ENCODE measurements at places on chromosomes 2 and 18.

GRCh38 chr2:38866773-38867443, 8.8 kb downstream of the DHX57 start:
- DNase-seq: no peak

DNA sequence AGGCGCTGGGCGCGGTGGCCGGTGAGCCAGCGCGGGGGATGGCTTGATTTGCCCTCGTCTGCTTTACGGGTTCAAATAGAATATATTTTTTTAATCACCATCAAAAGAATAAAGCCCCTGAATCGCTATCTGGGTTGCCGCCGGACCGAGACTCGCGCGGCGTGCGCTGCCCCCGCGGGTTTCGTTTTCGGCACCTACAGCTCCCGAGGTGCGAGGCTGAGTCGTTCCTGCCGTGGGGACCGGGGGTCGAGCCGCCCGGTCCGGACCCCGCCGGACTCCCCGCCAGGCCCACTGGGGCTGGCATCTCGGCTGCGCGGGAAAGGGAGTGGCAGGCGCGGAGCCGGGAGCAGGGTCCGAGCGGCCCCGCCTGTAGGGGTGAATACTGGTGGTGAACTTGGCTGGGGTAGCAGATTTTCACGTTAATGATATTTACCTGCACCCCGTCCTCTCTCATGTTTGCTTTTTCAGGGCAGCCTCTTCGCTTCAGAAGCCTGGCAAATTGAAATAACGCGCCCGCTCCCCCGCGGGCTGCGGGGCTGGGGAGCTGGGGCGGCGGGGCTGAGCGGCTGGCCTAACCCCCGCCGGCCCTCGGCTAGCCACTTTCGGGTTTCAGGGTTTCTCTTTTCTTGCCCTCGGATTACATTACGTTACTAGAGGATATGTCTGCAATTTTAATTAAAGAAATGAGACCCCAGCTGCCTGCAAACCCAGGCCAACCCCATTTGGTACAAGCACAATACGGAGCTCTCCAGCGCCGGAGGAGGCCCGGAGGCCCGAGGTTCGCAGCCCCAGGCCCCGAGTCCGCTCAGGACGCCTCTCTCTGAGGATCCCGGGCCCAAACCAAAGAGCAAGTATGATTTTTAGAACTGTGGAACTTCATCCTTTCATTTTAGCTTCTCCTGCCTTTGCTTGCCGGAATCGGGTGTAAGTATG, 1.7 kb upstream of the CELF4 start:
- no peak for DNase-seq

DNA sequence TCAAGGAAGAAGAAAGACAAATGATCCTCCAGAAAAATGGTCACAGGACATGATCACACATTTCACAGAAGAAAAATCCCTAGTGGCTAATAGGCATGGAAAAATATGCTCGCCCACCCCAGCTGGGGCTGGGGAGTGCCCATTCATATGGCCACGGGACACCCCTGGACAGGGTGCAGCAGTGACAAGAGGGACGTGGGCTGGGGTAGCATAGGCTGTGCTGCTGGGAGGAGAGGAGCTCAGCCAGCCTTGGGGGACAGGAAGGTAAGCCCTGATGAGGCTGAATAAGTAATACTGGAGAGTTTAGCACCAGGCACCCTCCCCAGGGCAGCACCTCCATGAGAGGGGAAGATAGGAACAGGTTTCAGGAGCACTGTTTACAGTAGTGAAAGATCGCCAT, 254.9 kb upstream of the HS6ST1 start:
- DNase-seq: no peak

GRCh38 chr2:240449764-240450531, 14.5 kb downstream of the GPC1 start:
- DNase-seq: no peak

GRCh38 chr18:9708057-9708433, at the start of gene RAB31:
TSS of gene RAB31 (plus strand) at chr18:9708301. CDS start at chr18:9708406, 105 bp downstream.
- DNase-seq: peak; percentile 93

- DNase-seq: no peak
Measured at GRCh38 chr2:156908825-156909224, 348.7 kb upstream of the GALNT5 start.

DNA sequence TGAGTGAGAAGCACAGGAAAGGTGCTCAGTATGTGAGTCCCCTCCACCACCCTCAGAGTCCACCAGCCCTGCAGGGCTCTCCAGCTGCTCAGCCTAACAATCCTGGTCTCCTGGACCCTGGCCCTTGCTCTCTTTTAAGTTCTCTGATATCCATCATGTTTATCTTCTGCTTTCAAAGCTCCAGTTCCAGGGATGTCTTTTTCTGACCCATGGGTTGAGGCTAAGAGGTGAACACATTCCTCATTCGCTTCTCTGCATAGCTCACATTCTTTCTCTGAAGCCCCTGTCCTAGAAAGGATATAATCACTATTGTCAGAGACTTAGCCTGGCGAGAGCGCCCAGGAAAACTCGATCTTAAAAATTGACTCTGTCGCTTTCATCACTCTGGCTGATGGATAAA, 86.4 kb downstream of the ARL4C start:
- no peak for DNase-seq

DNA sequence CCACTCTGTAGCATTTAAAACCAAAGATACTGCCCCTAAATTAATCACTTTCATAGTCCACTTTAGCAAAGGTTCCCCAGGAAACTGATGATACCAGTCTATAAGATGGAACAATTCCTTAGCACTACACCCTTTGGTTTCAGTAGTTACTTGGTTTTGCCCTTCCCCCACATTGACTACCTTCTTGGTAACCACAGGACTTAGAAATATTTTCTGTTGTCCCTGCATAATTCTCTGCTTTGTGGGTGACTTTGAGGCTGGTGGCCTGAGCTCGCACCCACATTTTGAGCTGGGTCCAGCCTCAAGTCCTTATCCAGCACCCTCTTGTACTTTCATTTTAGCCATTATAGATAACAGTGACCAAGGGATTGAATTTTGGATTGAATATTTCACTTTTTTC, 23.1 kb downstream of the ELP2 start:
- DNase-seq: no peak

- DNase-seq: no peak
Measured at GRCh38 chr18:12328179-12328823, 20.3 kb downstream of the TUBB6 start.
